ENCODE measurements at places on chromosomes 16 and 17.

GRCh38 chr17:41464682-41465081, 2.5 kb downstream of the KRT32 start:
- peak; percentile 31 for DNase-seq

- DNase-seq = no peak
These were observed 33.5 kb downstream of the MGAT5B start for GRCh38 chr17:76901542-76902197.

- DNase-seq = no peak
These were observed 101.9 kb downstream of the KCNJ2 start for GRCh38 chr17:70271200-70271599.

DNA sequence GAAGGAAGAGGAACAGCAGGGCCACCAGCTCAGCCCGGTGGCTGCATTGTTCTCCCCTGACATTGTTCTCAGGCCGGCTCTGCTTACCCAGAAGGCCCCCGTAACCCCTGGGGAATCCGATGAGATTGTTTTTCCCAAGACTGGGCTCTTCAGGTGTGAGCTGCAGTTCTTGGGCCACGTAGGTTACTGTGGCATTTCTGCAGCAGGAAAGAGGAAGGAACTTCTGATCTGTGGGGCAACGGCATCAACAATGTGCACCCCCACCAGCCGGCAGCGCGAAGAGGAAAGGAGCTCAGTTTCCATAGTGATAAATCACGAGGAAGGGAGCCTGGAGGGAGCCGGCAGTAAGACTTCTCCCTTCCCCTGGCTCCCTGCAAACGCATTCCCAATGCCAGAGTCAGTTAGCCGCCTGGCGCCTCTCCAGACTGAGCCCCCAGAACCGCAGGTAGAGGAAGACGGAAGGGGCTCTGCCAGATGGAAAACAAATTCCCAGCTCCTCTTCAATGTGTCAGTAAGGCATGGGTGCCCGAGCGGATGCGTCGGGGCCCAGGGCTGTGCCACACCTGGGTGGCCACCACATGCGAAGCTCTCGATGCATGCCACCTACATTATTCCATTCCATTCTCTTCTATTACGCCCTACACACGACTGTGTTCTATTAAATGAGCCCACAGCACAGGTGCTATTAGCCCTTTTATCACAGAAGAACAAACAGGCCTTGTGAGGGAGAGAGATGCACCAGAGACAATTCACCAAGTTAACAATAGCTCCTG, 21.5 kb upstream of the PECAM1 start:
- DNase-seq = no peak

GRCh38 chr16:1433263-1433560, 2.3 kb downstream of the PERCC1 start:
- no peak for DNase-seq

GRCh38 chr16:21194771-21195301, 16.5 kb downstream of the ZP2 start:
- no peak for DNase-seq

- no peak for DNase-seq
These were observed 65.2 kb downstream of the KSR1 start for GRCh38 chr17:27521281-27522027.

- no peak for DNase-seq
These were observed 725 bp downstream of the KRTAP16-1 start for GRCh38 chr17:41308251-41308917.

DNA sequence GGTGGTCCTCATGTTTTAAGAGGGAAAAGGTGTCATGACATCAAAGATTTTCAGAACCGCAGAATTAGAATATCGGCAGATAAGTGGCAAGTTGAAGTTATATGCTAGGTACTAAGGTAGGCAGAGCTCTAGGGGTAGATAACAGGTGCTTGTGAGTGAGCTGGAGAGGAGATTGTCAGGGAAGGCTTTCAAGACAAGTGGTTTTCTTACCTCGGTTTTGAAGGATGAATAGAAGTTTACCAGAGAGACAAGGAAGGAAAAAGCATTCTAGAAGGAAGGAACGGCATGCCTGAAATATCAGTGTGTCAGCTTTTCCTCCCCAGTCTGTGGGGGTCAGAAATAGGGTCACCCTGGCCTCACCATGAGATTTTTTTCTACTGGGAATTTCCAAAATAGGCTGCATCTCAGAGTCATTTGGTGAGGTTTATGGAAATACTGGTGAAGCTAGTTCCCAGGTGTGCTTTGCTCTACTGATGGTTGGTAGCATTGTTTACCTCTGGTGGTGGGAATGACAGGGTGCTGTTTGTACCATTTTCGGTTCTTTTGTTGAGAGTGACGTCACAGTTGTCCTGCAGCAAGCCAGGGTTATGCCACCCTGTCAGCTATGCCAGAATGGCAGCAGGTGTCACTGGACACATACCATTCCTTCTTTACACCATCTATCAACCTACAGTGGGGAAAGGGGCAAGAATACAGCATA, 112.5 kb downstream of the MSI2 start:
- DNase-seq = no peak

DNA sequence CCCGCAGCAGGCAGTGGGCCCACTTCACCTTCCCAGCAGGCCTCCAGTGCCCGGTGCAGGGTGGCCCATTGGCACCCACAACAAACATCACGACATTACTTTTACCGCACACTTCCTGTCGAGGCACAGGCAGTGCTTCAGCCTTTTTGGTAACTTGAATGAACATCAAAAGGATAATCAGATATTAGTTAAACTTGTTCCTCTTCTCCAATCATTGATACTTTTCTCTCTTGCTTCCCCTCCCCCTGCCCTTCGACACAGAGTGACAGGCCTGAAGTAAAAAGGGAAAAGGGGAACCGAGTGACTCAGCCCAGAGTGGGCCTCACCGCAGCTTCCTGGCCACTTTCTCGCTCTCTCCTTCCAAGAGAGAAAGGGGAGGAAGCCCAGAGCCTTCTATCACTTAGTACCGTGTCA, 507.0 kb downstream of the MAF start:
- DNase-seq = no peak

- DNase-seq = no peak
These were observed 32.6 kb upstream of the ERN1 start for GRCh38 chr17:64162554-64162953.

- DNase-seq = no peak
These were observed 2.7 kb downstream of the SULT1A1 start for GRCh38 chr16:28607116-28607623.

- DNase-seq = no peak
These were observed at the start of gene KATNB1 for GRCh38 chr16:57735755-57736418. Gene KATNB1 (plus strand): TSS chr16:57735770. CDS start chr16:57737244, 1,474 bp downstream.

DNA sequence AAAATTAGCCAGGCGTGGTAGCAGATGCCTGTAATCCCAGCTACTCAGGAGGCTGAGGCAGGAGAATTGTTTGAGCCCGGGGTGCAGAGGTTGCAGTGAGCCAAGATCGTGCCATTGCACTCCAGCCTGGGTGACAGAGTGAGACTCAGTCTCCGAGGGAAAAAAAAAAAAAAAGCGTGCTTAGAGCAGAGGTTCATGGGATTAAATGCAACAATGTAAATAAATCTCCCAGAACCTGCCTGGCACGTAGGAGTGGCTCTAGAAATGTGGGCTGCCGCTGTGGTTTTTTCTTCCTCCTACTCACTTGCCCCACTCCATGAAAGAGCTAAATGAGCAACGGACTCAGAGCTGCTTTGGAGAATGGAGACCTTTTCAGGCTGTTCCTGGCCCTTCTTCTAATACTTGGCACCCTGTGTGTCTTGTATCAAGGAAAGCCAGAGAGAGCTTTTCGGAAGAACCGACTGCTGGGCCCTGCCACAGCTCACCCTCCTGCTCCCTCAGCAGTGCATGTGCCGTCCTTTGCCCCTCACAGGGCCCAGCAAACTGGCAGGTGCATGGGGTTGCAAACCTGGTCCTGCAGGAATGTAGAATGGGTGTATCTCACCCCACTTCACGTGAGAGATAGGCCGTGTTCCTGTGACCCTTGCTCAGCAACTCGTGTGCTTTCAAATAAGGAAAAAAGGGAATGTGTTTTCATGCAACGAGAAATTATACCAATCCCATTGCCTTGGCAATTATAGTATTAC, 52.0 kb downstream of the LDHD start:
- DNase-seq = no peak

DNA sequence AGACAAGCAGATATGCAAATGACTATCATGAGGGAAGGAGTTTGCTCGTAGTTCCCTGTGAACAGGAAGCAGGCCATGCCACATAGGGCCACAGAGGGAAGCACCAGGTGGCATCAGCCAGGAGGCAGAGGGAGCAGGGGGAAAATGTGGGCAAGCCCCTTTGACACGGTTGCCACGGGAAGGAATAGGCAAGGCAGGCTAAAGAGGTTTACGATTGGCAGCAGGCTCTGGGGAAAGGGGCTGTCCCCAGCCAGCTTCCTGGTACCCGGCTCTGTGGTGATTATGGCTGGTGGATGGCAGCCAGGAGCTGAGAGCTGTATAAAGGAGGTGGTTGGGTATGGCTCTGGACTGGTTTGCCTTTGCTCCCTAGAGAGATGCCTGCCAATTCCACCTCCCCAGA, 848 bp downstream of the CES3 start:
- DNase-seq = no peak

- peak; percentile 66 for DNase-seq
These were observed 688 bp downstream of the CRK start for GRCh38 chr17:1455291-1455796.

DNA sequence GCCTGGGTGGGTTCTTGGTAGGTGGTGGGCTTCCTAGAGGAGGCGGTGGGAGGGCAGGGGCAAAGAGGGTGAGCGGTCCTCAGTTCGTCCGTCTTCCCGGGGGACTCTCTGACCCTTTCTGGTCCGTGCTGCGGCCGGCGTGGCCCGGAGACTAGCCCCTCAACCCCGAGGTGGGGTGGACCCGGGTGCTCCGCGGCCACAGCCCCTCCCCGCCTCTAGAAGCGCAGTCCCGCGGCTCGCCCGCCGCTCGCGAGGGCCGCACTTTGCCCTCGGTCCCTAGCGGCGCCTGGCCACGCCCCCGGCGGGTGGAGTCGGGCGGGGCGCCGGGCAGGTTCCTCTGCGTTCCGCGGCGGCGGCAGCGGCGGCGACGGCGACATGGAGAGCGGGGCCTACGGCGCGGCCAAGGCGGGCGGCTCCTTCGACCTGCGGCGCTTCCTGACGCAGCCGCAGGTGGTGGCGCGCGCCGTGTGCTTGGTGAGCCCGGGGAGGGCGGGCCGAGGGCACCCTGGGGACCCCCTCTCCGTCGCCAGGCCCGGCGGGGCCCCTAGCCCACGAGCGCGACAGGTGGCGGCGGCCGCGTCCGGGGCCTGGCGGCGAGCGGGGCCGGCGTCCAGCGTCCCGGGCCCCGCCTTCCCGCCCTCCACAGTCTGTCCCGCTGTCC, at the start of gene SYNGR2:
Gene SYNGR2, plus strand, starts transcription at position 340 of the 661 bp plus-strand sequence. Its CDS starts 36 bp downstream, at position 376.
- DNase-seq = peak; percentile 81

DNA sequence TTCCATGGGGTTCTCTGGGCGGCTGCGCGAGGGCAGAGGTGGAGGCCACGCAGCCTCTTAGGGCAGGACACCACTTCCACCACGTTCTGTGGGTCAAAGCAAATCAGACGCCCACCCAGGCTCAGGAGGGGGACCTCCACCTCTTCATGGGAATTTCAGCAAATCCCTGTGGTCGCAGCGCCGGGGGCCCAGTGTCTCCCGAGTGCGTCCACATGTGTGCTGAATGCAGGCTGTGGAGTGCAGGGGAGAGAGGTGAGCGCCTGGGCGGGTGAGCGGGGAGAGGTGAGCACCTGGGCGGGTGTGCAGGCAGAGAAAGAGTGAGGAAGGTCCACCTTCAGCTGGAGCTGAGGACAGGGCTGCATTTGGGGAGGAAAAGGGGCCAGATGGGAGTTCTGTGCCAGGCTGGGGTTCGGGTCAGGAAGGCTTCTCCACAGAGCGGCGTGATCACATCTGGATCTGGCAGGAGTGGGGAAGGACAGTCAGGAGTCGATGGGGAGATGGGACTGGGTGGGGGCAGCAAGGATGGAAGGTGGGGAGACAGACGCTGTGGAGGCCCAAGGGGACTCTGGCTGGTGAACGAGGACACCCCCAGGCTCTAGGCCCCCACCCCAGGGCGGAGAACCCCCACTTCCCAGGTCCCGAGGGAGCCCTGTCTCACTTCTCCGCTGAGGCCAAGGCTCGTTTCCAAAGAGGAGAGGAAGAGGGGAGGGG, 36.8 kb upstream of the CBFA2T3 start:
- DNase-seq = no peak

DNA sequence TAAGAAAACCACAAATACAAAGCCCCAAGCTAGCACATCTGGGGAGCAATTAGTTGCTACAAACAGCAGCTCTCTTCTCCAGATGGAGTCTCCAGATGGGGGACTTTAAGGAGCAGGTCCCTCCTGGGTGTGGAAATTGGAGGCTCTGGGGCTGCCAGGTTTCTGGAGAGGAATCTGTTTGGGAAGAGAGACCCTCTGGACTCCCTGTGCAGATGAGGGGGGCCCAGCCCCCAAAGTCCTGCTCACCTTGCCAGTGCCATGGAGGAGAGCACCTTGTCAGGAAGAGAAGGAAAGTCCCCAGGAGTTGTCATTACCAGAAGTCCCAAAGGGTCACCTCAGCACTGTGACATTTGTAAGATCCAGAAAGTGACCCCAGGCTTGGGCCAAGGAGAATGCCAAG, 14.8 kb downstream of the TEKT5 start:
- no peak for DNase-seq

DNA sequence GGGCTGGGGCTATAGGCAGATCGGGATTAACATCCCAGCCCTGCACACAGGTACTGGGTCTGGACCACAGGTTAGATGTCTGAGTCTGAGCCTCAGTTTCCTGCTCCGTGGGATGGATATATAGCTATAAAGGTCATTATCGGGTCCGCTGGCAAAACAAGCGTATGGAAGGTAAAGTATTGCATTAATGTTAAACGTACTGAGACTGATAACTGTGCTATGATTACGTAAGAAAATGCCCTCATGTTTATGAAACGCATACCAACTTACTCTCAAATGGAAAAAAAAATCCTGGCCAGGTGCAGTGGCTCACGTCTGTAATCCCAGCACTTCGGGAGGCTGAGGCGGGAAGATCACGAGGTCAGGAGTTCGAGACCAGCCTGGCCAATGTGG, 135.2 kb downstream of the CCDC182 start:
- DNase-seq = no peak

GRCh38 chr17:27352448-27353032, 58.6 kb downstream of the WSB1 start:
- no peak for DNase-seq

DNA sequence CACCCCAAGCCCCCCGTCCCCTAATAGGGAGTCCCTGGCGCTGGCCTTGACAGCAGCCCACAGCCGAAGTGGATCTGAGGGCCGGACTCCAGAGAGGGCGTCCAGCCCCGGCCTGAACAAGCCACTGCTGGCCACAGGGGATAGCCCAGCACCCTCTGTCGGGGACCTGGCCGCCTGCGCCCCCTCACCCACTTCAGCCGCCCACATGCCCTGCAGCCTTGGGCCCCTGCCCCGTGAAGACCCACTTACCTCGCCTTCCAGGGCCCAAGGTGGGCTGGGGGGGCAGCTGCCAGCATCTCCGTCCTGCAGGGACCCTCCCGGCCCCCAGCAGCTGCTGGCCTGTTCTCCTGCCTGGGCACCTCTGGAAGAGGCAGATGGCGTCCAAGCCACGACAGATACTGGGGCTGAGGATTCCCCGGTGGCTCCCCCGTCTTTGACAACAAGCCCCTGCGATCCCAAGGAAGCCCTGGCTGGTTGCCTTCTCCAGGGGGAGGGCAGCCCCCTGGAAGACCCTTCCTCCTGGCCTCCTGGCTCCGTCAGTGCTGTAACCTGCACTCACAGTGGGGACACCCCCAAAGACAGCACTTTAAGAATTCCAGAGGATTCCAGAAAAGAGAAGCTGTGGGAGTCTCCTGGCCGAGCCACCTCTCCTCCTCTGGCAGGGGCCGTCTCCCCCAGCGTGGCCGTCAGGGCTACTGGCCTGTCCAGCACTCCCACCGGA, 19.3 kb upstream of the ZFPM1 start:
- no peak for DNase-seq

- no peak for DNase-seq
These were observed 52.6 kb downstream of the ZFHX3 start for GRCh38 chr16:72995151-72995881.

GRCh38 chr17:48478224-48479013, 48.4 kb upstream of the SKAP1 start:
- DNase-seq = no peak

Data from SJSA1 (cell line).